ENCODE measurements at places on chromosomes 3 and 15.

DNA sequence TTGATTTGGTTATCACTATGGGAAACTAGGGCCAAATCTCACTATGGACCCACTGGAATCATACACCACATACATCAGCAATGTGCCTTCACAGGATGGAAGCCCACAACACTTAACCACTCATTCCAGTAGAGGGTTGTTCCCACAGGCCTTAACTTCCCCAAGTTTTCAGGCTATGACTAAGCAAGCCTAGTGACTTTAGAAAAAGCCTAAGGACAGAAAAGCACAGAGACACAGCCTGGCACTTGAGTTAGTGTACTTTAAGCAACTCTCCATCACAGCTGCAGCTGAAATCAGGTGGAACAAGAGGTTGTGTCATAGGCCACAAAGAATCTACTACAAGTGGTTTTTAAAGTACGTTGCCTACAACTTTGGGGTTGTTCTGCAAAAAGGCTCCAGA lies 128.7 kb downstream of the LRRN1 start:
- DNase-seq: no peak

DNA sequence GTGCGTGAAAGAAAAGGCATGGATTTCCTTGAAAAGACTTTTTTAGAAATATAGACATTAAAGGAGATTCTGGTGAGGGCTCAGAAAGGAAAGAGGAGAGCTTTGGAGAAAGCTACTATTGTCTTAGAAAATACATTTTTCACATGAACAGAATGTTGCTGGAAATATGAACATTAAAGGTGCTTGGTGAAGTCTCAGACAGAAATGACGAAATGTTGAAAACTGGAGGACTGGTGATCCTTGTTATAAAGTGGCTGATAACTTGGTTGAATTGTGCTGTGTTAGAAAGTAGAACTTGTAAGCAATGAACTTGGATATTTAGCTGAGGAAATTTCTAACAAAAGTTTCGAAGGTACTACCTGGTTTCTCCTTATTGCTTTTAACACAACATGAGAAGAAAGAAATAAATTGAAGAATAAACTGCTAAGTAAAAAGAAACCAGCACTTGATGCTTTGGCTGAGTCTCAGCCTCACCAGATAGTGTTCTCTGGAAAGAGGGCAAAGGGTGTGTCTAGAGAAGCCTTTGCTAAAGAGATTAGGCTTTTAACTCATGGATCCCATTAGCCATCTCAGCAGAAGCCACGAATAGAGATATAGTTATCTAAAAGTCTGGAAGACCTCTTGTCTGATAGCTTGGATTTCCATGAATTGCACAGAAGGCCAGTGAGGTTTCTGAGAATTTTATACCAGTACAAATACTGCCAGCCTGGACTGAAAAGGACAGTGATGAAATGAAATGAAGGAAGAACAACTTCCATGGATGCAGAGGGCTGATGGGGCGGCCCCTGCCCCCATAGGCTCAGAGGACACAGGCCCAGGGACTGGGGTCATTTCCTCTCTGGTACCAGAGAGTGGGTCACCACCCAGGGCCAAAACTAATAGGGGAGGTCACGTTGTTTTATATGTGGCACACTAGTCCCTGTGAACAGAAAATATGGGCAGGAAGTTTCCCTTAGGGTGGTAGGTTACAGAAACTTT lies 91.5 kb downstream of the RPL22L1 start:
- no peak for DNase-seq

GRCh38 chr3:195752546-195753331 lies 32.0 kb downstream of the MUC20 start:
- no peak for DNase-seq

GRCh38 chr3:152910966-152911365 lies 76.0 kb downstream of the P2RY1 start:
- DNase-seq: no peak

DNA sequence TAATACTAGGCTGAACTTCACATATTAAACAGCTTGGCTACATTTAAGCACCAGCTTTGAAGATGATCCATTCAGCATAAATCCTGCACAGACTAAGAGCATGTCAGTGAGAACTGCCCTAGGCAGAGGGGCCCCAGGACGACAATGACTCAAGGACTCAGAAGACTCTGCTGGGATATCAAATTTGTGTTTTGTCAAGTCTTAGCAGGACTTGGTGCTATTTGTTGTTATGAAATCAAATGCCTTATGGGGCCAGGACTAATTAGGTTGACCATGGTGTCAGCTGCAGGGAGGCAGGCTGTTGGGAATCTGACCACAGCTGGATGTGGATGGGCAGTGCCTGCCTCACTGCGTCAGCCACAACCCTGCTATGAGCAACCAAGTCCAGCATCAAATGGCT lies 91.8 kb downstream of the RYR3 start:
- no peak for DNase-seq

DNA sequence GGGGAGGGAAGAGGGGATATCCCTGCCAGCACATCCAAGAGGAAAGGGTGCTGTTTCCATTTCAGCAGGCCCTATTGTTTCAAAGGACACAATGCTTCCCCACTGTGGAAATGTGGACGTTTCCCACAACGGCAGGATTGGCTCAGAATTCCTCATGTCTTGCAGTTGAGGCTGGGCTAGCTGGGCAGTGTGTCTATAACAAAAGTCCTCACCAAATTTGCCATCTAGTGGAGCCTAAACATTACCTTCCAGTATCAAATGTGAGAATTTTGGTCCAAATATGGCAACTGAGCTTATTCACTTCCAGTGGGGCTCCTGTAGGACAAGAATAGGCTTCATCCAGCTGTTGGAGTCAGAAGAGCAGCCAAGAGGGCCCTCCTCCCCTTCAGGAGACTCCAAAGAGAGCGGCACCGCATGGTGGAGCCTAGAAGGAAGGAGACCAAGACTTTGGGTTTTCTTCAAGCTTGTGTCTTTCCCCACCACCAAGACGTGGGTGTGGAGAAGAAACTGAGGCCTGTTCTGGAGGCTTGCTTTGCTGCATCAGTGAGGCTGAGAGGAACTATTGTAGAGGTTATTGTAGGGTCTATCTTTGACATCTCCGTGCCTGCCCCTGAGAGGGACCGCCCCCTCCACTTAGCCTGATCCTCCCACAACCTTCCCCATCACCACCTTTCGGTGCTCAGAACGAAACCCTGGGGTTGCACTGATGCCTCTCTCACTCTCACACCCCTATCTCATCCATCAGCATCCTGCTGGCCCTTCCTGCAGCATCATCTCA lies 45.3 kb upstream of the SLCO2A1 start:
- no peak for DNase-seq

- no peak for DNase-seq
These were observed 18.6 kb downstream of the CSTA start for GRCh38 chr3:122343654-122344053.

GRCh38 chr3:106810300-106810875 lies 566.9 kb upstream of the CCDC54 start:
- DNase-seq: no peak

GRCh38 chr15:64146885-64147681 lies 4.4 kb upstream of the SNX22 start:
- no peak for DNase-seq

- no peak for DNase-seq
These were observed 25.5 kb downstream of the B3GNT5 start for GRCh38 chr3:183278479-183279088.

- no peak for DNase-seq
These were observed 5.2 kb downstream of the WNT5A start for GRCh38 chr3:55481744-55482495.

DNA sequence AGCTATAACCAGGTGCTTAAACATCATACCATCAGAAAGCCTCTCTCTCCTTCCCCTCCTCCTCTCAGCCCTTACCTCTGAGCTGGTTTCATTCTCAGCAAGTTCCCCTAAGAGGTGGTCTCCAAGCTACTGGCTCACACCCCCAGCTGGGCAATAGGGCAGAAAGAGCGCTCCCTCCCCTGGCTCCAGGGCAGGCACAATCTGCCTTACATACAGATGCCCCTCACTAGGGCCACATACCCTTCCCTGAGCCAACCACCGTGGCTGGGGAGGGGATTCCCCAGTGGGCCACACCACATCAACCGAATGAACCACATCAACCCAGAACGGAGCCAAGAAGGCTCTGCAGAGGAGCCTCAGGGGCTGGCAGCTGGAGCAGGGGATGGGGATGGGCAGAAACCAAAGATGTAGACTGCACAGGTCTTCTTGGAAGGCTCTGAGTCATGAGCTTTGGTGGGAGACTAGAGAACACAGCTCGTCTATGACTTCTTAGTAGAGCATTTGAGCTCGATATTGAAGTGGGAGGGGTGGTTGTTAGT lies 4.6 kb upstream of the FBLN2 start:
- DNase-seq: peak; percentile 12

DNA sequence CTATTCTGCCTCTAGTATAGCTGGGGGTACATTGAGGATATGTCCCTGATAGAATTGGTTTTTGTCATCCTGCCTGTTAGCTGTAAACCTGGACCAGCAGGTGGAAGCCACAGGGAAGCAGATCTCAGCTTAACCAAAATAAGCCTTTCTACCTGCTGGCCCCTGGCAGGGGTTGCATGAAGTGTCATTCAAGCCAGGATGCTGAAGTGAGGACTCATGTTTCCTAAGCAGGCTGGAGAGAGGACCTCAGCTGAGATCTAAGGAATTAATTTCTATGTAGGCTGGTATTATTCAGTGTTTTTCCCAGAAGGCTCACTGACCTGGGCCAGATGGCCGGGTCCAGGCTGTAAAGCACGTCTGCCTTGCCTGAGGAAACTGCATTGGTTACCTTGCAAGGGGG lies 128.9 kb downstream of the MEGF11 start:
- no peak for DNase-seq

- no peak for DNase-seq
These were observed 617.4 kb downstream of the SI start for GRCh38 chr3:164460851-164461250.

GRCh38 chr15:56491110-56491722 lies 26.3 kb upstream of the MNS1 start:
- peak; percentile 44 for DNase-seq

GRCh38 chr3:14837186-14837877 lies 18.6 kb downstream of the FGD5 start:
- no peak for DNase-seq

GRCh38 chr3:79246875-79247724 lies 520.7 kb downstream of the ROBO1 start:
- DNase-seq: no peak

- no peak for DNase-seq
These were observed 134.1 kb upstream of the ARPP21 start for GRCh38 chr3:35505181-35505580.

- no peak for DNase-seq
These were observed 83.4 kb downstream of the CD200R1L start for GRCh38 chr3:112763258-112763657.

DNA sequence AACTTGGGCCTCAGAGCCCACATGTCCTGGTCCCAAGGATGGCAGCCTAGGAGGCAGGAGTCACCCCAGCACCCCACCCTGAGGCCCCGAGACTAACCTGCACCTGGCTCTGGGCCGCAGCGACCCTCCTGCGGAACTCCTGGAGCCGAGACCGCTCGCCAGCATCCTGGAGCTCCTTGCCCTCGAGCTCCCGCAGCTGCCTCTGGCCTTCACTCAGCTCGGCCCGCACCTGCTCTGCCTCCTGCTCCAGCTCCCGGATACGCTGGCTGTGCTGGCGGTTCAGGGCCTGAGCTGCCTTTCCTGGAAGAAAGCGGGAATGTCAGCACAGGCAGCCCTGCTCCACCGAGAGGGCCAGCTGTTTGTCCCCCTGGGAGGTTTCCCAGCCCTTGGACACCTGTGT lies 13.2 kb downstream of the KIF7 start:
- DNase-seq: no peak

DNA sequence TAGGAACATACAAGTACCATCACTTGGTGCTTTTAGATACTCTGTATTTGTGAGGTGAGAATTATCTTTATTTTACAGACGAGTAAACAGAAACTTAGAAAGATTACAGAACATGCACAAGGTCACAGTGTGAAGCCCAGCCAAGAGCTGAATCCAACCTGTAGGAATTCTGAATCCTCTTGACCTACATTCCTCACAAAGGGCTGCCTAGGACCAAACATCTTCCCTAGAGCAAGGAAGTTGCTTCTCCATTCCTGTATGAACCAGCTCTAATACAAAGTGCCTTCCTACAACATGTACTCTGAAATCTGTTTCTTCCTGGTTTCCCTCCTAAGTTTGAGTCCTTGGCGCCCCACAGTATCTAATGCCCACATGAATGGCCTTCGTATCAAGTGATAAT lies 2.9 kb downstream of the HDGFL3 start:
- no peak for DNase-seq

- DNase-seq: no peak
These were observed 10.5 kb downstream of the KIF15 start for GRCh38 chr3:44772099-44772442.

DNA sequence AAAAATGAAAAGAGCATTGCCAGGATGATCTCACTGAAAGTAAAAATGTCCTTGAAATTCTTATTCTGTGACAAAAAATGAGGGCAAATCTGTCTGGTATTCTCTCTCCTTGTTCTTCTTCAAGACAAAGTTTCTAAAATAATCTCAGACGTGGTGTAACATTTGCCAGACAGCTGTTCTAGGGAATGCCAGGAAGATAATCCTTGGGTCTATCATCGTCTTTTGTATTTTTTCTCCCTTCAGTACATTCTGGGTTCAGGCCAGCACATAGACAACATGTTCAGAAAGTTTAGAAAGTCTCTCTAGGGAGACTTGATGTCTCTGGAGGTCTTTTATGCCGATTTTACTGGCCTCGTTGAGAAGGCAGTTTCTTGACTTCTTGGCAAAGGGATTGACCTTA lies 121.2 kb upstream of the HES1 start:
- no peak for DNase-seq

GRCh38 chr15:99253381-99254090 lies 2.3 kb downstream of the LRRC28 start:
- no peak for DNase-seq

GRCh38 chr15:92091155-92091734 lies 237.7 kb downstream of the SLCO3A1 start:
- DNase-seq: no peak

DNA sequence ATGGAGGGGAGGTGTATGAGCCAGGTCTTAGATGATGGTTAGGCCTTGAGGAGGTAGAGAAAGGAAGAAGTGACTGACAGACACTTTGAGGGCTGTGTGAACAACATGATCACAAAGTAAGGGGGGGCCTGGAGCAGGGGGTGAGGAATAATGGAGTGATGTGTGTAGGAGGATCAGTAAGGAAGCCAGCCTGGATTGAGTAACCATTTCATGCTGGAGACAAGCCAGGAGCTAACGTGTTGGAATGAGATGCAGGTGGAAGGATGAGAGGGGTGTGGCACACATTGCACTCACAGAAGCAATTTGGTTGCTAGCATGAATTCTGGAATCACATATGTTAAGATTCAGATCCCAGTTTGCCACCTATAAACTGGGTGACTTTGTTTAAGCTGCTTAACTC lies 65.5 kb downstream of the BBX start:
- DNase-seq: no peak

- DNase-seq: no peak
These were observed 11.2 kb upstream of the SHC4 start for GRCh38 chr15:48974882-48975281.

DNA sequence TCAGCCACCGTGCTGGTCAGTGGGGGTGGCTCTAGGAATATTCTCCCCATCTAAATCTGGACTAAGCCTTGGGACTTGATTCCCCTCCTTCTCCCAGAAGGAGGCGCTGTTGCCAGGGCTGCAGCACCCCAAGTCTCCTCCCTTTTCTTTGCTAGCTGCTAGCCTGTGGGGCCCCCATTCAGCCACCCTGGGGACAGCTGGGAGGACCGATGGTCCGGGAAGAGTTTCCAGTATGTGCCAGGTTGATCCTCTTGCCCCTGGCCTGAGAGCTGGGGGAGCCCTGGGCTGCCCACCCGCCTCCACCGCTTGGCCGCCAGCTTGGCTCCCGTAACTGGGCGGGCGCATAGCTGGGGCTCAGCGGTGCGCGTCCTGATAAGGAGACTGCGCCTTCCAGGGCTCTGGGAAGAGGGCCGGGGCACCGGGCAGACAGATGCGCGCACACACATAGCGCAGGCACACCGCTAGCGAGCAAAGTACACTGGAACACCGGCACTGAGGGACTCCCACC lies 4.2 kb downstream of the SMAD6 start:
- no peak for DNase-seq
